Liver (tissue), 10 donors: ENCODE measurements at places on chromosomes 13 and 19. TPM values are rescaled to one million over a fixed set of nuclear protein-coding genes. Genes with fewer than 3 reads are reported as not detected.

FGF14 gene
- 0.05 TPM for total RNA-seq

SPC24 gene
- 0.42 TPM for total RNA-seq

PRRG2 gene
- total RNA-seq, result 1.1 TPM

ATP7B gene
- total RNA-seq, result 37.7 TPM

KLHL1 gene
- total RNA-seq, result not detected

IGFL1 gene
- not detected for total RNA-seq

IFNL2 gene
- total RNA-seq, result not detected

ZIC5 gene
- total RNA-seq, result not detected

MATK gene
- total RNA-seq, result 7.0 TPM

SHD gene
- total RNA-seq, result 2.3 TPM

- no peak for DNase-seq
These were observed 310.8 kb upstream of the KLF12 start for GRCh38 chr13:74444864-74445479.

GRCh38 chr19:43441716-43442115, 23.7 kb downstream of the LYPD3 start:
- no peak for DNase-seq

DNA sequence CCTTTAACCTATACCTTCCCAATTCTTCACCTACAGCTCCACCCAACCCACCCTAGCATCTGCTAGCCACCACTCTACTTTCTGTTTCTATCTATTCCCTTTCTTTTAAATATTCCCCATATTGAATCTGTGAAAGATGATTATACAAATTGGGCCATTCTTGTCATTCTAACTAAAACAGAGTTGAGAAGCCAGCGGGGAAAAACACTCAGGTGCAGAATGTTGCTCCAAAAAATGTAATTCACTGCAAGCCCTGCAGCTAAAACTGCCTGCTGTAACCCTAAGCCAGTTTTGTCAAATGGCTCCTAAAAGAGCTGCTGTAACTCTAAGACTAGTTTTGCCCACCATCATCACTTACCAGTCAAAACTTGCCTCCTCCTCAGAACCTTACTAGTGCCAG, 1468.6 kb upstream of the MIR17HG start:
- no peak for DNase-seq

DNA sequence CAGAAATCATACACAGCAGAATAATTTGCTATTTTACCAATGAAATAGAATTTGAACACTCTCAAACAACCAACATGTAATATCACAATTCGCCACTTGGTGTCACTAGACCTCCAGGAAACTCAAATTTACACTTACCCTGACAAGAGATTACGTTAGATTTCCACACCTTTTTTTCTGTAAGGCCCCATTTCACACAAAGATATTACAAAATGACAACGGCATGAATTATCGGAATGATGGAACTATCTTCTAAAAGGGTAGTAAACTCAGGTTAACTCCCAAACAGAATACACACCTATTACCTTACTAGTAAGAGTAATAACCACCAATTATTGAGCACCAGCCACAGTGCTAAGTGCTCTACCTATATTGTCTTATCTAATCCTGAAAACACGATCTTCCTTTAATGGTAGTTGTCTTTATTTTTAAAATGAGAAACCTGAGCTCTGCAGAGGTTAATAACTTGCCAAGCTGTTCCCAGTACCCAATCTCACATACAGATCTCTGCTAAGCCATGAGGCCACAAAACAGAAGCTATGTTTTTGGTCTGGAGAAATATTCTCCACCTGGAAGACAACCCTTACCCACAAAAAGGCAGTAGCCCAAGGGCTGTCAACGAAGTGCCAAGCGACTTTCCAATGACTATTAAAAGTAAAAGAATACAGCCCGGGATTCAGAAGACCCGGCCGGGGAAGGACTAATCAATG, 152.4 kb downstream of the DCLK1 start:
- DNase-seq, result no peak

- no peak for DNase-seq
These were observed 30.5 kb downstream of the RANBP3 start for GRCh38 chr19:5947435-5947834.

DNA sequence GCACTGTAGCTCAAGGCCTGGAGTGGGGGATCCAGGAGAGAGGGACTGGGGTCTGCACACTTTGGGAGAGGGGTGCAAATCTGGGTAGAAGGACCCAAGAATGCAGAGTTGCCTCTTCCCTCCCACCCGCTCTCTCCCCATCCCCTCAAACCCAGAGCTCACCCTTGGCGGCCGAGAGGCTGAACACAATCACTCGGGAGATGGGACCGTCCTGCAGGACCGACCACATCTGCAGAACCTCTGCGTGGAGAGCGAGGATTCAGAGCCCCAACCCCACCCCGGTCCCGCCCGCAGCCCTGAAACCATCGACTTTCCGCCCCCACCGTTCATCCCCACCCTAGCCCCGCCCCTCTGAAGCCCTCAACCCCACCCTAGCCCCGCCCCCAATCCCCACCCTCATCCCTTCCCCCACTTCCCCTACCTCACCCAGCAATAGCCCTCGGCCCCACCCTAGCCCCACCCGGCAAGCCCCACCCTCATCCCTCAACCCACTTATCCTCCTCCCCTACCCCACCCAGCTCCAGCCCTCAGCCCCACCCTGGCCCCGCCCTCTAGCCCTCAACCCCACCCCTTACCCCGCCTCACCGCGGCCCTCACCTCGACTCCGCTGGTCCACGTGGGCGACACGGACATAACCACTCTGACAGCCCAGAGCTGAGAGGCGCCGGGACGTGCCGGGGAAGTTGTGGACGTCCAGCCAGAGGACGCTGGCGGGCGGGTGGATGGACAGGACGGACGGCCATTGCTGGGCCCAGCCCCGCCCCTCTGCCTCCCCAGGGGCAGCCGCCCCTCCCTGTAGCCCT, 4.1 kb downstream of the KPTN start:
- no peak for DNase-seq

DNA sequence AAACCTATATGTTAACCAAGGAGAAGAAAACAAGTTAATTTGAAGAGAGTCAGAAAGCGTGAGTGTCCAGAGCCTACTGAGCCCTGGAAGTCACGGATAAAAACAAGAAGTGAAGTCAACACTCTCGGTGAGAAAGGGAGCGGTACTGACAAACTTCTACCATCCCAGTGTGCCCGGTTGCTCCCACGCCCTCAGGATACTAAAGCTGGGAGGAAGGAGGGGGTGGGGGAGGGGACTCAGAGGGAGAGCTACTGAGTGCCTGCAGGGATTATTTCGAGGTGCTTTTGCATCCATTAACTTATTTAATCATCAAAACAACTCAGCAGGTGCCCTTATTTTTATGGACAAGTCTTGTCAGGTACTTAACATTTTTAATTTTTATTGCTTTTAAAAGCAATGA, 166.2 kb downstream of the ZIC5 start:
- DNase-seq, result no peak

GRCh38 chr19:37963190-37963936, 56.4 kb downstream of the SIPA1L3 start:
- DNase-seq, result no peak

DNA sequence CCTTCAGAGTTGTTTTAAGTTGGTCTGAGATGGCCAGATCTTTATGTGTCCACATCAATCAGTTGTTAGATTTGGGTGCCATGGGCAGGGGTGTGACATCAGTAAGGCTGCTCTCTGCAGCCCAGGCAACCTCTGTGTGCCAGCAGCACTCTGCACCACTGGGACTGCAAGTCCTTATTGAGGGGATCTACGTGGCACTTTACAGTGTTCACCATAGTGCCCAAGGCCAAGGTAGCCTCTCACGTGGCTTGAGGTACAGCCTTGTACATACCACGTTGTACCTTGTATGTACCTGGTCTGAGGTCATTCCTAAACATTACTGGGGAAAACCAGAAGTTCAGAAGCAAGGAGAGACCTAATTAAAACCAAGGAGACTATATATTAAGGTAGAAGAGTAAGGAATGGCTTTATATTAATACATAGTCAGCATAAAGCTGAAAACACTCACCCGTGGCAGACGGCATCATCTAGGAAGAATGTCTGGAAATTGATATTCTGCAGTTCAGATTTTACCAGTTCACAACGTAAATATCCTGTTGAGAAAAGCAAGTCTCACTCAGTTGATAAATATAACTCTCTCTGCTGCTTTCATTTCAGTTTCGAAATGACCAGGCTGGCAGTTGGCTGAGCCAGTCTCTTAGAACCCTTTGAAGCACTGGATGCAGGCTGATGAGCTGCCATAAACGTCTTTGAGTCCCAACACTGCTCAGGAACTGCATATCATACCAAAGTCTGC, 128.8 kb downstream of the ZDHHC20 start:
- no peak for DNase-seq

- DNase-seq, result no peak
These were observed 5.5 kb downstream of the MAB21L1 start for GRCh38 chr13:35470671-35471661.

DNA sequence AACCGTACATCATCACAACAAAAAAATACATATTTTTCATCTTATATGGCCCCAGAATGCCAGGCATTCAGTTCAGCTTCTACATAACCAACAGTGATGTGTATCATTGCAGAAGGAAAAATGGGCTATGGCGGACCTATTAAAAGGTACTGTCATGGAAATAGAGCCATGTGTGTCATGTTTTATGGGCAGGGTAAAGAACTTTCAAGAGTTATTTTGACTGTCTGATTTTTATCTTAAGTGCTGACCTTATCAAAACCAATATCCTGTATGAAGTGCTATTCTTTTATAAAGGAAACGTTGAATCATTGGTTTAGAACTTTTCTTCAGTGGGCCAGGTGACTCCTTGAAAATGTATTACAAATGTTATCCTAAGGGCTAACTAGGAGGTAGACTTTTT, 9.9 kb downstream of the ZNF507 start:
- DNase-seq, result no peak

DNA sequence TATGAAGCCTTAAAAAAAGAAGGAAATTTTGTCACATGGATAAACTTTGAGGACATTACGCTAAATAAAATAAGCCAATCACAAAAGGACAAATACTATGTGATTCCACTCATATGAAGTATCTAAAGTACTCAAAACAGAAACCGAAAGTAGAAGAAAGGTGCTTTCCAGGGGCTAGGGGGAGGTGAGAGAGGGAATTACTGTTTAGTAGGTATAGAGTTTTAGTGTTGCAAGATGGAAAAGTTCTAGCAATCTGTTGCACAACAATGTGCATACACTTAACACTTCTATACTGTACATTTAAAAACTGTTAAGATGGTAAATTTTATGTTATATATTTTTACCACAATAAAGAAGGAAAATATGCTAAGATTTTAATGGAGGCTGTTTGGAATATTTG, 83.0 kb downstream of the POLR1D start:
- no peak for DNase-seq
